ENCODE measurements at places on chromosomes 12 and 14. TPM values are rescaled to one million over a fixed set of nuclear protein-coding genes. Genes with fewer than 3 reads are reported as not detected.

RNFT2 gene
- total RNA-seq = 0.97 TPM

ARHGEF25 gene
- 37.0 TPM for total RNA-seq

C14orf39 gene
- total RNA-seq = 0.16 TPM

FSCB gene
- not detected for total RNA-seq

TAS2R8 gene
- not detected for total RNA-seq

TTC7B gene
- total RNA-seq = 27.2 TPM

GPRC5D gene
- not detected for total RNA-seq

SLC35F4 gene
- total RNA-seq = not detected

IAPP gene
- not detected for total RNA-seq

ZDHHC22 gene
- not detected for total RNA-seq

TAS2R14 gene
- 2.9 TPM for total RNA-seq

KLRK1 gene
- not detected for total RNA-seq

All from hair follicle dermal papilla cell (primary cell).